ENCODE measurements at places on chromosomes 1 and 21.

- DNase-seq, result no peak
Measured at GRCh38 chr1:204529371-204529895, 13.2 kb downstream of the MDM4 start.

DNA sequence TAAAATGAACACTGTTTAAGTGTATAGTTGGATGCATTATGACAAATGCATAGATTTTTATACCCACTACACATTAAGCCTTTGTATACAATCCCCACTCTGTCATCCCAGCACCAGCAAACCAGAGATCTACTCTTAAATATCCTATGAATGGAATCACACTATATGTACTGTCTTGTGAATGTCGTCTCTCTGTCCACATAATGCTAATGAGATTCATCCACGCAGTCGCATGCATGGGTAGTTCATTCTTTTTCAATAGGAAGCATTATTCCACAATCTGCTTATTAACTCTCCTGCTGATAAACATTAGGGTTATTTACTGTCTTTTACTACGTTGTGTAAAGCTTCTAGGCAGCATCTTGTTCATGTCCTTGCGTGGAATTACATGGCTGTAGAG lies 892.3 kb downstream of the LTN1 start:
- DNase-seq, result no peak

- DNase-seq, result peak; percentile 44
Measured at GRCh38 chr1:156852418-156852874, 6.5 kb downstream of the INSRR start.

- peak; percentile 20 for DNase-seq
Measured at GRCh38 chr1:197224160-197224559, 43.9 kb upstream of the CRB1 start.

- peak; percentile 79 for DNase-seq
Measured at GRCh38 chr1:151585622-151586021, 26.2 kb upstream of the SNX27 start.

- no peak for DNase-seq
Measured at GRCh38 chr1:27217401-27217800, 17.0 kb upstream of the WDTC1 start.

DNA sequence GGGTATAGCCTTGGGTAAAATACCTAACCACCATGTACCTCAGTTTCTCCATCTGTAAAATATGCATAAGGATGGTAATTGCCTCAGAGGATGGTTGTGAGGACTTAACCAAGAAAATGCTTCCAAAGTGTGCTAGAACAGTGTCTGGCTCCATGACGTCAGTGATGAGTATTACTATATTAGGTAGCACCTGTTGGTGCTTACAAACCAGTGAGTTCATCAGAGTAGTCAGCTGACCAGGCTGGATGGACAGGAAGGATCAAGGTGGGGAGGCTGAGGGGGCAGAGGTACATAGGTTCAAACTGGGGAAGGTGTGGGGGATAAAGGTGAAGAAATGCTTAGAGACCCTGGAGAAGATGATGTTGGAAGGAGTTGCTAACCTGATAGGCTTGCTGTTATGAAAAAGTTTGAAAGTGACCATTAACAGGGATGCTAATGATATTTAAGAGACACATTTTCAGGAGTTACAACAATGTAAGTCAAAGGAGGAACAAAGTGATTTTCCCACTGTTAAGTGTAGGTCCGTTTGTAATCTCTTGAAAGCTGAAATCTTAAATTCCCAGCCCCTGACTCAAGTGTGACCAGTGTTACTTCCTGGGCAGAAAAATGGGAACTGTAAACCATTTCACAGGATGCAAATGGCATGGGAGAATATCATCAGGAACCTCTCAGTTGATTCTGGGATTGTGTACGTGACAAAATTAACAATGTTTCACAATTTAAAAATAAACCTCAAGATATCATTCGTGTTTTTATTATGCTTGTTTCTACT lies 4.4 kb downstream of the NTPCR start:
- no peak for DNase-seq

DNA sequence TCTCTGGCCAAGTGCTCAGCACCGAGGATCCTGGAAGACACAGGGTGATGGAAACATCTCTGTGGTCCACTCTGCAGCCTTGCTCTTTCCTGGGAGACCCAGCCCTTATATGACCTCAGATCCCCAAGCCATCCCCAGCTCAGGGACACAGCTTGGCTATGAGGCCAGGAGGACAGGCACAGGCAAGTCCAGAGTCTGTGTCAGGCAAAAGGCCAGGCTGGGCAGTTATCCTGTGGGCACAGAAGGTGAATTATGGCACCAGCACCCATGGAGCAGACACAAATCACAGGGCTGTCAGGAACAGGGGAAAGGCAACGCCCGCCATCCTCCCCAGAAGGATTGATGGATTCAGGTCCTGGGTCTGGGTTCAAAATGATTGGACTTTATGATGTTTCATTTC lies 52.1 kb upstream of the SCMH1 start:
- DNase-seq, result no peak

DNA sequence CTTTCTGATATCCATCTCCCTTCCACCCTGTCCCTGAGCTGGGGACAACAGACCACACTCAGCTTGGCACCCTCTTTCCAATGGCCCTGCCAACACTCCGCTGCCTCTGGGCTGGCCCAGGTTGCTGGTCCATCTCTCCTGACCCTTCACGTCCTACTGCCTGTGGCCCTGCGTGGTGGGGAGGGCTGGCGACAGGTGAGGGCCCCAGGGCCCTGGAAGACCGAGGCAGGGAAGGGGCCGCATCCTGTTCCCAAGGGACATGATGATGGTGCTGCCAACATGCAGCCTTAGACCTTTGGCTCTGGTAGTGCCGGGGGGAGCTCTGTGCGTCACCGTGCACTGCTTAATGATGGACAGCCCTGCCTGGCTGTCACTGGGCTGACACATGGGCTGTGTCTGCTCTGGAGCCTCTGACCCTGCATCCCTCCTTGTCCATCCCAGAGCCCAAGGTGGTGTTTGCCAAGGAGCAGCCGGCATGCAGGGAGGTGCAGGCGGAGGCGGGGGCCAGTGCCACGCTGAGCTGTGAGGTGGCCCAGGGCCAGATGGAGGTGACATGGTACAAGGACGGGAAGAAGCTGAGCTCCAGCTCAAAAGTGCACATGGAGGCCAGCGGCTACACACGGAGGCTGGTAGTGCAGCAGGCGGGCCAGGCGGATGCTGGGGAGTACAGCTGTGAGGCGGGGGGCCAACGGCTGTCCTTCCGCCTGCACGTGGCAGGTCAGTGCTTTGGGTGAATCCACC lies 65.2 kb downstream of the OBSCN start:
- no peak for DNase-seq

Measured in foreskin fibroblast (primary cell).